ENCODE measurements at places on chromosomes 3 and 15.

- DNase-seq = no peak
These were observed 4.4 kb upstream of the ENTPD3 start for GRCh38 chr3:40382617-40382979.

DNA sequence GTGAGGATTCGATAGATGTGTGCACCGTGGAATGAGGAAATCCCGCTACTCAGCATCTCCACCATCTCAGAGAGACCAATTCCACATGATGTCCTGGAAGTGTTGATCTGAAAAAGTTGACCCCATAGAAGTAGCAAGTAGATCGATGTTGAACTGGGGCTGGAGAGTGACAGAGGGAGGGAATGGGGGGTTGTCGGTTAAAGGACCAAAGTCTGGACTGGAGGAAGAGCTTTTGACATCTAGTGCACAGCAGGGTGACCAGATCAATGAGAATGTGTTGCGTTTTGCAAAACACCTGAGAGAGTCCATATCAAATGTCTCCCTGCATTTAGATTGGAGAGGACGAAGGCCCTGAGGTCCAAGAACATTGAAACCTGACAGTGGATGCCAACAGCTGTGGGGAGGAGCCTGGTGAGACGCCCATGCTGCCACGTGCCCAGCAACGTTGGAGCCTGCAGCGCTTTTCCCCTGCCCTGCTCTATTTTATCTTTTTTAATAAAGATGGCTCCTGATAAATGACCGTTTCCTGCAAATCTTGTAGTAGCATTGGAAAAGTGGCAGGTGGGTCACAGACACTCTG lies 30.1 kb upstream of the RPL32 start:
- DNase-seq = no peak

GRCh38 chr15:36356466-36356865 lies 223.0 kb upstream of the CDIN1 start:
- no peak for DNase-seq

DNA sequence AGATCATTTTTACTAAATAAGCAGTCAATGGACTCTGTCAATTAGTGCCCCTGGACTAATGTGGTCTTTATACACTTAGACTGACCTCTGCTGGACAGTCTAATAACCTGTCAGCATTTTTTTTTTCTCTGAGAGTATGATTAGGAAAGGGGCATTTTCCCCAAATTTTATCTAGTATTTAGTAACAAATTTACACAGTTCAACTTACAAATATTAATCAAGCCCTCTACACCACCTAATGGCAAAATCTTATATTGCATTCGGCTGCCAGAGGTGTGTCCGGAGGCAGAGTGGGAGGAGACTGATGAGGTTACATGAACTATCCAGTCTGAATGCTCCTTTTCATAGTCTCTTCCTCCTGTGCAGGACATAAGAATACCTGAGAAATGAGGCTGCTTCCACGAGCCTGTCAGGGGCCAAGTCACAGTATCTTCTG lies 36.0 kb upstream of the COLQ start:
- peak; percentile 19 for DNase-seq

Measured in stimulated activated CD4-positive, alpha-beta T cell treated with anti-CD3 and anti-CD28 coated beads, TNF-alpha, amount 100 ng/mL, for 48 hours (primary cell).